ENCODE measurements at places on chromosomes 7 and 10.

GRCh38 chr10:20977300-20977699 is 80.2 kb upstream of the NEBL start:
- DNase-seq: no peak

DNA sequence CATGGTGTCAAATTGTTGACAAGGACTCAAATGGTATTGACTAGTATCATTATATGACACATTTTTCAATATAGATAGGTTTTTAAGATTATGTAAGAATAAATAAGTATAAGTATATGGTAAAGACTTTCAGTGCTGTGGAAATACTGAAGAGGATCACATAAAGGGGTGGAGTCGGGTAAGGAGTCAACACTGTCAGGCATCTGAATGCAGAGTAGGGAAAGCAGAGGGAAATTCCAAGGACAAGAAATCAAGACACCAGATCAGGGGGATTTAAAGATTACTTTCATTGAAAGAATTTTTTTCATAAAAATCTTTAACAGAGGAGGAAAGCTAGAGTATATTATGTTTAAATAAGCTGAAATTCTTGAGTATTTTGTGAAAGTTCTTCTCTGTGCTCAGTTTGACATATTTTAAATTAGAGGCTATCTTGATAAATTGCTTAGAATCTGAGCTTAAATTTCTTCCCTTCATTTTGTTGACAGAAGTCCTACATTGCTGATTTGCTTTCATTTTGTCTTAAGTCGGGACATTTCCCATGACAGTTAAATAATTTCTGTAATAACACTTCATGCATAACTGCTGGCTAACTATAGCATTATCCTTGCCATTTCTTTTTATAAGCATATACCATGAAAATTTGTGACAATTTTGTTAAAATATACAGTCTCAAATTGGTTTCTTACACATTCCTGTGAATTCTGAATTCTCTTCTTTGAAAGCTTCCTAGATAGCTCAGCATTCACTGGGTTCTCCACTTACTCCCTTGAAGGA is 244.3 kb downstream of the PRKG1 start:
- no peak for DNase-seq

DNA sequence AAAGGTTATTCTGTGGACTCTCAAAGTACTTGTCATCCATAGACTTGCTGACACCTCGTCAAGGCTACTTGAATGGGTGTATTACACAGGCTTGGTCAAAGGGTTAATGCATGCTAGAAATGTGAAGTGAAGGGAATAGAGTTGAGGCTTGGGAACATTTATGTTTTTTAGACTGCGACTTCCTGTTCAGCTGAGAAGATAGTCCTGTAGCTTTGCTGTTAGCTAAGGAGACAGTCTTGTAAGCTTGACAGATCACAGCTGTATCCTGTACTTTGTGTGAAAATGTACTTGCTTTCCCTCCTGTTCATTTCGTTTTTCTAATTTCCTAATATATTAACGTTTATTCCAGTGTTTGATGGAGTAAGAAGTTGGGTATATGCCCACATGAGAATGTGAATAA is 52.1 kb downstream of the ADD3 start:
- DNase-seq: no peak

DNA sequence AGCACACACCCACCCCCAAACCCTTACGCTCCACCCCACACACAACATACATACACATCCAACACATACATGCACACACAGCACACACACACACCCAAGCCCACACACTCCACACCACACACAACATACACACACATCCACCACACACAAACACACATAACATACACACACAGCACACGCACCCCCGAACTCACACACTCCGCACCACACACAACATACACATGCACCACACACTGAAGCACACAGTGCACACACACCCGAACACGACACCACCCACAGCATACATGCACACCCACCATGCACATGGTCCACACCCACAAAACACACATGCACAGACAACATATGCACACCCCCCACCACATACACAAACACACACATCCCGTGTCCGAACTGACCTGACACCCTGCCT is 2.0 kb downstream of the PRAP1 start:
- no peak for DNase-seq

DNA sequence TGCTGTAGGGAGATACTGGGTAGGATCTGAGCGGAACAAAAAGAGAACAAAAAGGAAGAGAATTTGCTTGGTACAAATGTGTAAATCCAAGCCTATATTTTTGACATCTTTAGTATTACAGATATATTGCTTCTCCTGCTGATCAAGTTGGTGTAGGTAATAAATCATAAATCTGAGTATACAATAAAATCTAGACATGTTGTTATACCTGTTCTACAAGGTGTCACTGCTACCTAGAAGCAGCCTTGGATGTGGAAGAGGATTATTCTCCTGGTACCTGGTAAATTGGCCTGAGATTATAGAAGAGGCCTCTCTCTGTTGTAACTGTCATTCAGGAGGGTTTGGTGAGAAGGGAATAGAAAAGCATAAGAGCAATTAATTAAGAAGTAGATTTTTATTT is 89.9 kb upstream of the LSM8 start:
- no peak for DNase-seq

DNA sequence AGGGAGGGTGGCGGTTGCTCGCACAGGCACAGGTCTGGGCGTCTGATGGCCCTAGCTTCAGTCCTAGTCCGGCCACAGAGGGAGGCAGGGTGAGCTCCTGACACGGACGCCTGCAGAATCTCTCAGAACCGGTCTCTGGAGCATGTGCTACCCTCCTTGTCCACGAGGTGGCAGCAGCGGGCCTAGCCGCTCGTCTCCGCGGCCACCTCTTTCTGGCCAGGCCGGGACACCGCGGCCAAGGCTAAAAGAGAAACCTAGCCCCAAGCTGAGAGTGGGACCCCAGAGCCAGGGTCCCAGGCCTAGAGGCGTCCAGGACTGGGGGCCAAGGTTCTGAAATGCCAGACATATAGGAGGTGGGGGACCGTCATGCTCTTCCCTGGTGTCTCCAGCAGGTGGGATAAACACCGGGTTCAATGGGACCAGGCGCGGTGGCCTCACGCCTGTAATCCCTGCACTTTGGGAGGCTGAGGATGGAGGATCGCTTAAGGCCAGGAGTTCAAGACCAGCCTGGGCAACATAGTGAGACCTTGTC is 3.2 kb upstream of the LAT2 start:
- DNase-seq: peak; percentile 24

DNA sequence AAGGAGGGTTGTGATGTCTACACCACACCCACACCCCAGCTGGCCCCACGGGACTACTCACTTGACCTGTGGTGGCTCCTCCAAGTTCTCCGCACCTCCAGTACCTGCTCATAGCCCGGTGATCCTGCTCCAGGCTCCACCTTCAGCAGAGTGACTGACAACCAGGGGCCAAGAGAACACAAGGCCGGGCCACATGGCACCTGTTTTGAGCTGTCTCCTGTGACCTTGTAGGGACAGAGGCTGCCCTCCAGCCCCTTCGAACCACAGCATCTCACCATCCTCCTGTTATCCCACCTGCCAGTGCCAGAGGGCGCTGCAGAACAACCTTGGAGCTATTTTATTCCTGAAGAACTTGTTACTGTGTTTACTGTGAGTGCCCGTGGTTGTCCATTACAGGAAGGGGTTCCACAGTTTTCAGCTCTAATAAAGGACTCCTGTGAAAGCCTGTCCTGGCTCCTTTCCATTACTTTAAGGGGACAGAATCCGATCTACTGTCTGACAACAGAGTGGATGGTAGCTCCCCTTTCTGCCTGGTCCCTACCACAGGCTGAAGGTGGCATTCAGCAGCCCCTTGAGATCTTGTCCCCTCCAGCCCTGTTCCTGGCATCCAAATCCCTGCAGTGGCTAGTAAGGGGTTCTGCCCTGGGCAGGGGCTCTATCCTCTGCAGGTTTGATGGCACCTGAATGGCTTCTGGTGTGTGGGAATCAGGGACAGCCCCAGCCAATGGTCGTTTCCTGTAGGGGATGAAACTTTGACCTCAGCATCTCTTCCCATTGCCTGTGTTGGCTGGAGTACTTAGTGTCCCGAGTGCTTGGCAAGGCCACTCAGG is 50.8 kb downstream of the C10orf120 start:
- DNase-seq: no peak

- no peak for DNase-seq
Measured at GRCh38 chr7:93196336-93196735, 29.9 kb downstream of the HEPACAM2 start.

GRCh38 chr7:9945131-9945530 is 1028.5 kb upstream of the PHF14 start:
- no peak for DNase-seq

GRCh38 chr7:33471636-33472242 is 342.4 kb downstream of the BBS9 start:
- DNase-seq: no peak

DNA sequence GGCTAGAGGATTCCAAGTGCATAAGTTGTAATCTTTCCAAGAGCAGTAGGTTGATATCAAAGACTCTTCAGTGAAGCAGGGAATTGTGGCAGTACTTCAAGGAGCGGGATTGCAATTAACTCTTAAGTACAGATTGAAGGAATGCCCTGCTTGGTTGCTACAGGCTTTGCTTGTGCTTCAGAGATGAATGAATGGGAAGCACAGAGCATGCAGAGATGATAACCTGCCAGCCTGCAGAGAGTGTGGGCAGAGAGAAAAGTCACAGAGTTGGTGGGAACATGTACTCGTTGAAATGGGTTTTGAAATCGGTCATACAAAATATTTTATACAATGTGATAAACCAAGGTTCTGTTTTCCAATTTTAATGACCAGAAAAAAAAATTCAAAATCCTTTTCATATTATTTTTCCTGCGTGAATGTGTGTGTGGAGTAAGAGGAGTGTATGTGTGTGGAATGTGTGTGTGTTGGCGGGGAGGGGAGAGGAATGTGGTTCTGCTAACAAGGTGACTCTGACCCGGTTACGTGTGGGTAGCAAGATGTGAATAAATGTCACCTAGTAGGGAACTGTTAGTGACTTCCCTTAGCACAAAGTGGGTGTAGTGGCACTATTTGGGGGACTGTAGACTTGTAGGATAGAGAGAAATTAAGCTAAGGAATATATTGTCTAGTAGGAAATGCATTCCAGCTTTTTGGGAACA is 697.8 kb downstream of the GATA3 start:
- no peak for DNase-seq
